Lower lobe of right lung (tissue), 2 donors: ENCODE measurements at places on chromosomes 6 and 20. TPM values are rescaled to one million over a fixed set of nuclear protein-coding genes. Genes with fewer than 3 reads are reported as not detected.

VAPB gene
- 44.5 TPM for total RNA-seq

UBD gene
- 1.9 TPM for total RNA-seq

TEAD3 gene
- 17.0 TPM for total RNA-seq

CYP39A1 gene
- 5.4 TPM for total RNA-seq

DNMT3B gene
- total RNA-seq: 1.1 TPM

IL17F gene
- not detected for total RNA-seq

CDH26 gene
- total RNA-seq: 8.4 TPM

C6orf132 gene
- total RNA-seq: 13.5 TPM

TP53TG5 gene
- not detected for total RNA-seq

MATN4 gene
- total RNA-seq: not detected

SCGN gene
- not detected for total RNA-seq

SLC4A11 gene
- 5.0 TPM for total RNA-seq

PRDM13 gene
- not detected for total RNA-seq
